ENCODE measurements at places on chromosomes 5 and 9.
A peak's percentile ranks its signal among the peaks of the same experiment; 100 is the strongest.

DNA sequence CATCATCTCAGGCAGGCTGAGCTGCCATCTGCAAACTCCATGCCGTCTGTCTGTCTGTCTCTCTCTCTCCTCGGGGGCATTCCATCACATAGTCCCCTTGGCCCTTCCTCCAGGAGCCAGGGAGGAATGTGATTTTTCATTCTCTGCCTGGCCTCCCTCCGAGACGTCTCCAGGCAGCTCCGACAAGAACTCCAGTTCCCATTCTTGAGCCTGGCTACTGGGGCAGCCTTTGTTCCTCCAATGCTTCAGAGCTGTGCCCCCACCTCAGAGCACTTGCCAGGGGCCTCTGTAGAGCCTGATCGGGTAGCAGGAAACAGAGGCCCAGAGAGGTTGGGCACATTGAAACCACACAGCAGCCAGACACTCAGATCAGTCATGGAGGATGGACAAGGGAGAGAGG, 74.0 kb downstream of the COL27A1 start:
- no peak overlapping the region for H3K4me3 ChIP-seq
- H3K27me3 ChIP-seq = peaks cover 4% of the 10 kb centered on the region
- H3K36me3 ChIP-seq = no peaks in the 10 kb centered on the region
- H3K27ac ChIP-seq = no peak overlapping the region

DNA sequence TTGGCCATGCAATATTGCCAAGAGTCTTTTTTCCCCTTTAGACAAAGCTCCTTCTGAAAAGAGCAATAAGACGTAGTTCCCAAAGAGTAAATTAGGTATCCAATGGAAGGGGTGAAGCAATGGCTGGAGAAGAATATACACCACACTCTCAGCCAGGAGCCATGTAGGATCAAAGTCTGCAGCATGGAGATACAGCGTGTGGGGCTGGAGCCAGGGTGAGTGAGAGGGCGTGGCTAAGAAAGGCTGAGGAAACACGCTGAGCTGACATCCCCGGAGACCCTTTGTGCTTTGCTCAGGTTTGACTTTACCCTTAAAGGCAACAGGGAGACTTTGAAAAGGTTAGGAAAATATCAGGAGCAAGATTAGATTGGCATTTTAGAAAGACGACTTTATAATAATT, 87.1 kb upstream of the ELL2 start:
- H3K27ac ChIP-seq = no peak overlapping the region
- H3K4me1 ChIP-seq = no peaks in the 10 kb centered on the region
- DNase-seq = peak; percentile 30
- H3K27me3 ChIP-seq = no peaks in the 10 kb centered on the region

DNA sequence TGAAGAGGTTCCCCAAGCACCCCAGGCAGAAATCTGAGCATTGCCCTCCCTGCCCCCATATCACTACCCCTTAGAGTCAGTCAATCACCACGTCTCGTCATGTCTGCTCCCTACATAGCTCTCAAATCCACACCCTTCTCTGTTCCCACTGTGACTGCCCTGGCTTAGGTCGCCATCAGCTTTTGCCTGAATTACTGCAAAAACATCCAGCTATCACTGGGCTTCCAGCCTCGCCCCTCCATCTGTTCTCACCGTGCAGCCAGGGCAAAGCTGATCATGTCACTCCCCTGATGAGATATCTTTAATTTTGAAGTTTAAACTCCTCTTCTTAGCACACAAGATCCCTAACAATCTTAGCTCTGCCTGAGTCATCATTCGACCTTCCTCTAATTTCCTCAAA, 89.6 kb upstream of the TBC1D2 start:
- DNase-seq = no peak
- H3K27me3 ChIP-seq = peaks cover 29% of the 10 kb centered on the region
- no peaks in the 10 kb centered on the region for H3K4me1 ChIP-seq
- no peak overlapping the region for H3K27ac ChIP-seq
- no peak overlapping the region for H3K4me3 ChIP-seq
- H3K36me3 ChIP-seq = no peaks in the 10 kb centered on the region

DNA sequence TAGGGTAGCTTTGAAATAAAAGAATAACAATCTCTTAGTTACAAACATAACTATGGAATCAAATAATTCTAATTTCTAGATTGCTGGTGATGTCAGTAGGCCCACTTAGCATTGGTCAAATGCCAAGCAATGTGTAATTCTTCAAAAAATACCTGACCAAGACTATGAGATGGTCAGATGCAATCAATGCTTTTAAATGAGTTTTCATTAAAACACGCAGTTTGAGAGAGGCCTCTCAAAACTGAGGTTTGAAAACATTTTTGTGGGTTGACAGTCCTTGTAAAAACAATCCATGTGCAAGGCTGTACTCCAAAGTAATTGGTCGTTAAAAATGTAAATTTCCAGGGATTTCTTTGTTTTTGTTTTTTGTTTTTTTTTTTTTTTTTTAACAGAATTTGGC, 1.2 kb upstream of the RLN2 start:
- peaks cover 33% of the 10 kb centered on the region for H3K27me3 ChIP-seq
- no peak for DNase-seq
- no peaks in the 10 kb centered on the region for H3K36me3 ChIP-seq
- no peak overlapping the region for H3K27ac ChIP-seq
- H3K4me1 ChIP-seq = no peaks in the 10 kb centered on the region

DNA sequence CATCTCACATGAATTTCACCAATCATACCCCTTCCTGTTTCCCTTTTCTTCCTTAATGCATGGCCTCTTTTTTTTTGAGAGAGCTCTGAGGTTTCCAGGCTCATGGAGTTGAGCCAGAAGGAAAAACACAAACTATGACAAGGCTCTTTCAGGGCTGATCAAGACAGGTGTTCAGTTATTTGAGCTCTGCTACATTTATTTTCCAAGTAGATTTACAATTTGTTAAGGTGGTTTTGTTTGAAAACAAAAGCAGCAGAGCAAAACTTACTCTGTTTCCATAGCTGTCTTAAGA, 62.4 kb upstream of the IL7R start:
- H3K27me3 ChIP-seq = peaks cover 3% of the 10 kb centered on the region
- no peaks in the 10 kb centered on the region for H3K36me3 ChIP-seq
- H3K4me3 ChIP-seq = no peak overlapping the region
- no peak for DNase-seq
